EH (cell line): ENCODE measurements at places on chromosomes 2 and 18.

DNA sequence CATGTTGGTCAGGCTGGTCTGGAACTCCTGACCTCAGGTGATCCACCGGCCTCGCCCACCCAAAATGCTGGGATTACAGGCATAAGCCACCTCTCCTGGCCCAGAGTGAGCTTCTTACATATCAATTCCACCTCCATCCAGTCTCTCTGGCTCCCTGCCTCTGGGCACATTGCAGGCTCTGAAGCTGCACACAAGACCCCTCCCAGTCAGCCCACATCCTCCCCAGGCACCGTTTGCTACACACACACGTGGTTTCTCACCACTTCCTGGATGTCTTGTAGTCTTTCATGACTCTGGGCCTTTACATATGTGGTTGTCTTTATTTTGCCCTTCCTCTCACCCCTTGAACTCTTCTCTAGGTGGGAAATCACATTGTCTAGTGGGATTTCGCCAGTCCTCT lies 64.0 kb upstream of the CABLES1 start:
- peak; percentile 56 for DNase-seq

DNA sequence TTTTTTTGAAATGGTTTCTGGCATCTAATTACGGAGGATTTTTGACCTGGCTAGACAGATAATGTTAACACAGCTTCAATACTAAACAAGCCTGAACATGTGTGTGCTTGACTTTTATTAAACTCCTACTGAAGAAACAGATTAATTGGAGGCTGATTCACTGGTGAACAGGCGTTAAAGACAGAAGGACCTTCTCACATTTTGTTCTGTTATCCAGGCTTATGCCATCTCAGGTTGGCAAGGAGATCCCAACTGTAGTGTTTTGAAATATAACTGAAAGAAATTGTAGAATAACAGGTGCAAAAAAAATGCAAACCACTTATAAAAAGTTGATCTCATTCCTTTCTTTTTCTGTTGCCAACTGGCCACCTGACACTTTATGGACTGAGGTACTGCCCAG lies 269.6 kb downstream of the ARHGAP15 start:
- no peak for DNase-seq

DNA sequence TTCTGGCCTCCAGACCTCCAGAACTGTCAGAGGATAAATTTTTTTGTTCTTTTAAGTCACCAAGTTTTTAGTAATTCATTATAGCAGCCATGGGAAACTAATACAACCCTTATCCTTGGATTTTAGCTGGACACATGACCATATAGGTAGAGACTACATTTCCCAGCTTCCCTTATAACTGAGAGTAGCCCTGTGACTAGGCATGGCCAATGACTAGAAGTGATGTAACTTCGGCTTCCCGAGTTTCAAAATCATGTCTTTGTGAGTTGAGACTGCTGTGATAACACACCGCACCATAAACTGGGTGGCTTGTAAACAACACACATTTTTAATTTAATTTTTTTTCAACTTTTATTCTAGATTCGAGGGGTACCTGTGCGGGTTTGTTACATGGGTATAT lies 134.0 kb upstream of the SERTAD2 start:
- peak; percentile 23 for DNase-seq

DNA sequence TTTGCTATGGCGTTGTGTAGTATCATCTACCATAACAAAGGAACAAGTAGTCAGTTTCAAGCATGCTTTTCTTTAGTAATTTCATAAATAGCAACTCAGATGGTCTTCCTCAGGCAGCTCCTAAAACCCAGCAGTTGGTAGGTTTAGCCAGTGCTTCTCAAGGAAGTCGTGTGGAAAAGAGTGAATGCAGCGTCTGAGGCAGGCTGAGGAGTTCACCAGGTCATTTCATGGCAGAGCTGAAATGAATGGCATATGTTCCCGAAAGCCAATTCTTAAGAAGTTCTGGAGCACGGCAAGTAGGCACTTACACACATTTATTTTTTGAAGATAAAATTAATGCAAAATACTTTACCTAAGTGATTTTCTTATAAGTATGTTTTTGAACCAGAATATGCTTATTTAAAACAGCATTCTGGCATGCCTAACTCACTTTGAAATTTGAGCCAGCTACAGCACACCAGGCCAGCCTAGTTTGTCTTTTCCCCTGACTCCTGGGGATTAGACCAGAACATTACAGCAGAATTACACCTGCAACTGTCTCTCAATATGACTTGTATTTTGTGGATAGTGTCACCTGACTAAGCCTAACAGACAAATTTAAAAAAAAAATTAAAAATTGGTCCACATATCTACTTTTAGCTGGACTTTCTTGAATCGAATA lies 62.2 kb downstream of the OSBPL6 start:
- DNase-seq, result no peak

DNA sequence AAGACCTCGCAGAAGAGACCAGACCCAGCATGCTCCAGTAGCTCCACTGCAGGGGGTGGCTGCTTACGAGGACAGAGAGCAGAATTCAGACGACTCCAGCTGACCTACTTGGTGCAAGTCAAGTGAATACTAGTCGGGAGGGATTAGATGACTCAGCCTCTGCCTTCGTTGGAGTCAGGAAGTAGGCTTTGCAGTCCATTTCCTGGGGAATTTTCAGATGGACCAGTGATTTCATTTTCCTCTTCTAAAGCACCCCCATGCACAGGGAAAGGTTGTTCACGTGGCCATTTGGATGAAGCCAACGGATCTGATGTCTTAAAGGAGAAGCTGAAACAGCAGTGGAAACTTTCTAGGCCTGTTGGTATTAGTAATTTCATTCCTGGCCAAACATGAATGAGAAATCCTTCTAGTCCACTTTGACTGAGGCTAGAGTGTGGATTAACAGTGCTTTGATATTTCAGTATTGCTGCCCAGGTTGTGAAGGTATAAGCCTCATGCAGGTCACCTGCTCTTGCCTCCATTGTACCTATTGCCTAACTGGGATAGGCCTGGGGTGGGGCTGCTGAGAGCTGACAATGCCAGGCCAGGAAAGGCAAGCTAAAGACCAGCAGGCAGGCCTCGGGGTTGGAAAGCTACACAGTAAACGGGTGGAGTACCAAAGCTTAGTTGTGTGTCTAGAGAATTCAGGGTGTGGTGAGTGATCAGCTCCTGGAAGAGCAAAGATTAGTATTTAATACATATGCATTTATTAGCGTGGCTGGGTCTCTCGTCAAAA lies 117.6 kb upstream of the FOSL2 start:
- peak; percentile 97 for DNase-seq

GRCh38 chr2:165185633-165186032 lies 18.2 kb downstream of the SCN3A start:
- no peak for DNase-seq

DNA sequence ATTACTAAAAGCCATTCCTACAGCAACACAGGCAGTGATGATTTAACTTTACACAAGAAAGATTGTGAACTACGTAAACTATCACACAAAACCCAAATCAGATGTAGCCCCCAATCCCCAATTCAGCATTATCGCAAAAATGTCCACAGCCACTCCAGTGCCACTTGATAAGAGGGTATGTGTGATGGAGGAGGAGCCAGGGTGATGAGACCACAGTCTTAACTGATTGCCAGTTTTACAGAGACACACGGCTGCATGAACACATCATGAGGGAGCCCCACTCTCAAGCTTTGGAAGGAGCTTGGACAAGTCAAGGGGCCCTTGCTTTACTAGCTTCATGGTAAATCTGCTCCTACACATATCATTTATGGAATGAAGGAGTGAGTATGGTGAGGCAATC lies 116.0 kb downstream of the FAM161A start:
- no peak for DNase-seq

- DNase-seq, result no peak
Measured at GRCh38 chr2:158569284-158569683, 112.5 kb downstream of the PKP4 start.

DNA sequence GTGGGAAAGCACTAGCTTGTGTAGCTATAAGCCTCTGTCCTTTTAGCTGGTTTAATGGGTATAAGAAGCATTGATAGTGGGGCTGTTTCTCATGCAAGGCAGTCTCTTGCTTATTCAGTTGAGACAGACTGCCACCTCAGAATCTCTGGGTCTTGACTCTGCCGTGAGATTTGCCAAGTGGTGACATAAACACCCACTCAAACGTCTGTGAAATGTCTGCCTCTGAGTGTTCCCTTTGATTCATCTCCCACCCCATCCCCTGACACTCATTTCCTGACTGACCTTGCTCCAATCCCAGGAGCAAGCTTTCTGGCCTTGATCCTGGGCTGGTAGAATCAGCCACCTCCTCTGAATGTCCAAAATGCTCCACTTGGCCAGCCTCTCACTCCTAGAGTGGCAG lies 141.9 kb upstream of the RBMS1 start:
- DNase-seq, result peak; percentile 61

DNA sequence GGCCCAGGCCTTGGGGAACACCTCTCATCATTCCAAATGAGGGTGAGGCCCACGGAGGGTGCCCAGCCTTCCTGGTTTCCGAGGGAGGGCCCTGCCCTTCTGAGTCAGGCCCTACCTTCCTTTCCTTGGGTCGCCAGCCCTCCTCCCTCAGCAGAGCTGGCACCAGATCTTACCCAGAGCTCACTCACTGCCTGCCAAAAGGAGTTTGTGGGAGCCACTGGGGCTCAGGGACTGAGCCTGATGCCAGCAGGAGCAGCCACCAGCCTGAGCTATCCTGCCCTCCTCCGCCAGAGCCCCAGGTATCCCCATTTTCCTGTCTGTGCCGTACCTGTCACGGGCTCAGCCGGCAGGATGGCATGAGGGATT lies 64.1 kb downstream of the NRP2 start:
- DNase-seq, result no peak

DNA sequence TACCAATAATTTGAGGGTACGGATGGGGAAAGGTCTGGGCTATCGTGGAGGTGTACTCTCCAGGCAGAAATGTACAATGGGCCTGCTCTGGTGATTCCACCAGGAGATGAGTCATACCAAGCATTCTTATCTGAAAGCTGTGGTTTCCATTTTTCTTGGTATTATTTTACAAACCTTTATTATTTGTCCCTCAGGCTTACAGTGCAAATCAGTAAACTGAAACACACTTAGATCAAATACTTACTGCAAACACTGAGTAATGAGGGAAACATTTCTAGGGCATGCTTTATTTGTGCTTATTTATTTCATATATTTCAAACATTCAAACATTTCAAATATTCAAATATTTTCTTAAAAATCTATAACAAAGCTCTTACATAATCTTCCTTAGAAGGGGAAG lies 319.8 kb downstream of the RND3 start:
- peak; percentile 71 for DNase-seq

GRCh38 chr18:2839202-2839601 lies 7.6 kb upstream of the EMILIN2 start:
- DNase-seq, result no peak
